ENCODE measurements at places on chromosomes 3 and 15. TPM values are rescaled to one million over a fixed set of nuclear protein-coding genes. Genes with fewer than 3 reads are reported as not detected.

DNA sequence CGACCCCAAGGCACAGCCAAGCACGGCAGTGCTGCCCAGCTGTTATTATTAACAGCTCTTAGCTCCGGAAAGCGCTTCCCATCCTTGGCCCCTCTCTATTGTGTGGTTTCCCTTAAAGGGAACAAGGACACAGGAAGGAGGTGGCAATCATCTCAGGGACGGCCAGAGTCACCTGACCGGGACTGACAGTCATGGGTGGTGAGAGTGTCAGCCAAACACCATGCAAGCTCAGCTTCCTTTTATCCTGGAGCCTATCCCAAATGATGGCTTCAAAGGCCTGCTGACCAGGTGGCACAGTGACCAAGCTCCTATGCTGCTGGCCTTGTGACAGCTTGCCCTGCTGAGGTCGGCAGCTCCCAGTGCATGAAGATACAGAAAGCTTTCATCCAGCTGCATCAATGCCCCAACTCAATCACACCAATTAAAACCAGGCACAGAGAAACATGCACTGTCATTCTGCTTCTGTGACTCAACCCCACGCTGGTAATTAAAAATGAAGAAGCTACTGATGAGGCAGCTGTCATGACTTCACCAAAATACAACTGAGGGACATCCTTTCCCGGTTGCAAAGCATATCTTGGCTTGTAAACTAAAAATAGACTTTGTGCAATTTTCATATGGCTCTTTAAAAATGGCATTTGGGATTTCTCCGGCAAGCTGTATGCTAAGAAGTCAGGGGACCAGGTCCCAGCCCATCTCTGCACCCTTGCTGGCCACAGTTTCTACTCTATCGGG, 34.0 kb downstream of the PCSK6 start:
- no peak for DNase-seq

GRCh38 chr3:109869586-109869985, 532.2 kb upstream of the DPPA4 start:
- no peak for DNase-seq

DNA sequence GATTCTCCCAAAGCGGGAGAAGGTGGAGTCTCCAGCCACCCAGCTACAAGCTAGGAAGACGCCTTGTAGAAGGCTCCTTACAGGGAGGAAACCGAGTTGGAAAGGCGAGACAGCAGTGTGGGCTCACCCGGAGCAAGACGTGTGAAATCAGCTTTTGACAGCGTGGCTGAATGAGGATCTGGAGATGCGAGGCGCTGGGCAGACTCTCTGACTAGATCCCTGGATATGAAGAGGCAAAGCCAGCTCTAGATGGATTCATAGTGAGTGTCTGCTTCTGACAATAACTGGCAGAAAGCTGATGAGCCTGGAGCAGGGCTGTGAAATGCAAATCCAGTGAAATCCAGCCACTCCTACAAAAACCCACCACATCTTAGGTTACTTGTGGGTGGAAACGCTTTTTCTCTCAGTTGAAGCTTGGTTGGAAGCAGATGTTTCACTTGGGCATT, 41.0 kb downstream of the GOLGA6A start:
- no peak for DNase-seq

DNA sequence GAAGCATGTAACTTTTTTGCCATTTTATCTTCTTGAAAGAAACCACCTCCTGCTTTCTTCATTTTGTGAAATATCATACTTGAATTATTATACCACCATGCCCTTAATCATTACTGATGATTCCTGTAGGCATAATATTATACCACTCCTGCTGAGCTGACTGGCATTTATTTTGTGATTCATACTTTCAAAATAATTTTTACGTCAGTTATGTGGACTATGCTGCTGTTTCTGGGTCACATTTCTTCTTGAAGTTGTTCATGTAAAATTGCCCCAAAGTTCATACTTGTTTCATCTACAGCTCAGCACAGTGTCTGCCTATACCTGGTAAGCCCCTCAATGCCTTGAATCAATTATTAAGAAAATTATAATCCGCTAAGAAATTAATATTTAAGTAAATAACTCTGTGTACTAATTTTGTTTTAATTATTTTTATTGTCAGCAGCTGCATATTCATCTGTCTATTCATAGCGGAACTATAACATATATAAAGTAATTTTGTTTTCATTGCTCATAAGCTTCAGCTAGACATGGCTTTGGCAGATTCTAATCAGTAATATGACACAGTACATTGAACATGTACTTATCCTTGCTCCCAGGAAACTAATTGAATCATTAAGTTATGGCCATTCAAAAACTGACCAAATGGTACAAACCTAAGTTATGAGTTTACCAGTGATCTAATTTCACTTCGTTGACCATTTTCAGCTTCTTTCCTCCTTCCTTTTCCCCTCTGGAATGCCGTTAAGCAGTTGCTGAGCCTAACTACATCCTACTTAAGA, 160.0 kb downstream of the NAALADL2 start:
- no peak for DNase-seq

- peak; percentile 89 for DNase-seq
Measured at GRCh38 chr15:35728219-35728940, 182.4 kb upstream of the DPH6 start.

GRCh38 chr3:46856576-46857471, 6.4 kb downstream of the MYL3 start:
- no peak for DNase-seq

DNA sequence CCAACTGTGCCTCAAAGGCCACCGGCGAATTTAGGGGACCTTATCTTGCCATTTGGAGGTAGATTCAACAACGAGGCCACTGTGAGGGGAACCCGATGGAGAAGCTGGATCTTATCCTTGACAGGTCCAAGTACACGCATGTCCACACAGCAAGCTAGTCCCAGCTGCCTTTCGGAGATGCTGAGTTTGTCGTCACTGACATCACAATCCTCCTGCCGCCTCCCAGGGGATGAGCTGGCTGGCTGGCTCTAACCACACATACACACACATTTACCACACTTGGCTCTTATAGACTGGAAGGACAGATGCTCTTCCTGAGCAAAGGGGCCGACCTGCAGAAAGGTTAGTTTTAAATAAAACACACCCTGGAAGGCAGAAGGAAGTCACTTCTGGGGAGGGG, 176.3 kb downstream of the STT3B start:
- no peak for DNase-seq

GRCh38 chr3:52022323-52023100, 26.8 kb upstream of the RPL29 start:
- no peak for DNase-seq

DNA sequence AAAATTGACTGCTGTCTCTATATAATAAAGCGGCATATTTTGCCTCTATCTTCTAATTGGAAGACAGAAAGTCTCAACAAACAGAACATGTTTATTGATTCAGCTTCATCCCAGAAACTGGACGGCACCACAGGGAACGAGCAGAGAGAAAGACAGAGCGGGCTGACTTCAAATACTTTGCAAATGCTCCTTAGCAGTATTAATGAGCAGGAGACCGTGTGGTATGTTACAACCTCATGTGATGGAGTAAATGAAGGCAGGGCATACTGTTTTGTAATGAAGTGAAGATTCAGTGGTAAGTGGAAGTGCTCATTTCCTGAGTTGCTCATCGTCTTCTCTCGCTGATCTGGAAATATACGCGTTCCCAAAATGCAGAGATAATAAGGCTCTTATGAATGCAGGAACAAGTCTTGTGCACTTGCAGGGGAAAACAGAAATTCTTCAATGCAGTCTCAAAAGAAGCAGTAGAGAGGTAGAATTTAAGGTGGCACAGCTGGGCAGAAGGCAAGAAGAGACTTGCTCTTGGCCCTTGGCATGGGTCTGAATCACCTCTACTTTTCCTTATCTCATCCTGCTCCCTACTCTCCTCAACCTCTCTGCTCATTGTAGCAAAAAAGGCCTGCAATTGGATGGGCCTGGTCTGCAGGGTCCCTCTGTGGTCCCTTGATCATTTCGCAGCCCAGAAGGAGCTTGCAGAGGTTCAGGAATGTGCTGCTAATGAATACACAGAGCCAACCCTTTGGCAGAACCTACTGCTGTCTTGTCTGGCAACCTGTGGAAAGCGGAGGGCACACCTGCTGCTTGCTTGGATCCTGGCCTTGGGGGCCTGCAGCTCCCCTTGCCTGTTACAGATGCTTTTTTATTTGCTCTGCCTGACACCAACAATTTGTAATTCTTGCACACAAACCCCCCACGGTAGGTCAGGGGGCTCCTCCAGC, 604.9 kb upstream of the CFAP20DC start:
- no peak for DNase-seq

- peak; percentile 88 for DNase-seq
Measured at GRCh38 chr3:105401691-105402149, 35.0 kb downstream of the ALCAM start.

DNA sequence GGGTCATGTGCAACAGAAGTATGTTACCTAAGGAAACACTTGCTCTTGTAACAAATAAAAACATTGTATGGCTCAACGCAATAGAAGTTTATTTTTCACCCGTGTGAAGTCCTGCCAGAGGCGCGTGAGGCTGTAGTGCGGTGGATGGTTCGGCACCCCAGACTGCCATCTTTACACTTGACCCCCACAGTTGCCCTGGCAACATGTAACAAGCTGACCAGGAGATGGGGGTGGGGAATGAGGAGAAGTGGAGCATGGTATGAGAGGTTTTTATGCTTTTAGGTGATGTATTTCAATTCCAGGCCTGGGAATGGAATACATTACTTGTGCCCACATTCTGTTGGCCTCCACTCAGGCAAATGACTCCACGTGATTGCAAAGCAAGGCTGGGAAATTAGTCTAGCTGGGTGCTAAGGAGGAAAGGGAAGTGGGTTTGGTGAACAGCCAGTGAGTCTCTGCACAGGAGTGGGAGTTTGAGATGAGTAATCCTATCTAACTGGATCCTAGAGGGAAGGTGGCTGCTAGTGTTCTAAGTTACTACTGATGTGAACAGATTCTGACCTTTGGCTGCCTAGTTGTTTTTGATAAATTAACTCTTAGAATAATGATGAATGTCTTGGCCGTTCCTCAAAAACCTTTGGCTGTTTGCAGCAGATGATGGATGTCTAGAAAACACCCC, 33.8 kb upstream of the GREM1 start:
- peak; percentile 99 for DNase-seq

DNA sequence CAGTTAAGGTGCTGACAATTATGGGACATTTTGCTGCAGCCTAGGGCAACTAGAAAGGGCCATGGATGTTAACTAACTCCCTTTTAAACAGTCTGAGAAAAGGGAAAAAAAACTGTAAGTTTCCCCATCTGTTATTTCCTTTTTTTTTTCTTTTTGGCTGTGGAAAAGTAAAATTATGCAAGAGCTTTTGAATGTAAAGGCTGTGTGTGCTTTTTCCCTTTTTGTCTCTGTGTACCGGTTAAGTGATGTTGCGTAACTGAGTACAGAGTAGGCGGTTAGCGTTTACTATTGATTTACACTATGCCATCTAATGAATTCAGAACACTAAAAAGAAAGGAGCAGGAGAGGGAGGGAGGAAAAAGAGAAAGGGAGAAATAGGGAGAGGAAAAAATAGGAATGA, 403.6 kb downstream of the TIGIT start:
- no peak for DNase-seq

DNA sequence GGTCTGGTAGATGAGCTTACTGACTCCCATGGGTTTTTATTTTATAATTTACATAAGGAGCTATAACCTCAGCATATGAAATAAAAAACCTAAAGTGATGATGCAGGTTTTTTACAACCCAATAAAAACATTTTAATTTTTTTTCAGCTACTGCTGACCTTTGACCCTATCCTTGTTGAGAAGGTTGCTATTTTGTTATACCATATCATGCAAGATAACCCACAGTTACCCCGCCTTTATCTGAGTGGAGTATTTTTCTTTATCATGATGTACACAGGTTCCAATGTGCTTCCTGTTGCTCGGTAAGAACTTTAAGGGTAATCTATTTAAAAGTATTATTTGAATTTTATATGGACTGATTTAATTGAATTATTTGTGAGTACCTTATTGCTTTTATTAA, 70.8 kb downstream of the DNAJC13 start:
- DNase-seq = no peak

DNA sequence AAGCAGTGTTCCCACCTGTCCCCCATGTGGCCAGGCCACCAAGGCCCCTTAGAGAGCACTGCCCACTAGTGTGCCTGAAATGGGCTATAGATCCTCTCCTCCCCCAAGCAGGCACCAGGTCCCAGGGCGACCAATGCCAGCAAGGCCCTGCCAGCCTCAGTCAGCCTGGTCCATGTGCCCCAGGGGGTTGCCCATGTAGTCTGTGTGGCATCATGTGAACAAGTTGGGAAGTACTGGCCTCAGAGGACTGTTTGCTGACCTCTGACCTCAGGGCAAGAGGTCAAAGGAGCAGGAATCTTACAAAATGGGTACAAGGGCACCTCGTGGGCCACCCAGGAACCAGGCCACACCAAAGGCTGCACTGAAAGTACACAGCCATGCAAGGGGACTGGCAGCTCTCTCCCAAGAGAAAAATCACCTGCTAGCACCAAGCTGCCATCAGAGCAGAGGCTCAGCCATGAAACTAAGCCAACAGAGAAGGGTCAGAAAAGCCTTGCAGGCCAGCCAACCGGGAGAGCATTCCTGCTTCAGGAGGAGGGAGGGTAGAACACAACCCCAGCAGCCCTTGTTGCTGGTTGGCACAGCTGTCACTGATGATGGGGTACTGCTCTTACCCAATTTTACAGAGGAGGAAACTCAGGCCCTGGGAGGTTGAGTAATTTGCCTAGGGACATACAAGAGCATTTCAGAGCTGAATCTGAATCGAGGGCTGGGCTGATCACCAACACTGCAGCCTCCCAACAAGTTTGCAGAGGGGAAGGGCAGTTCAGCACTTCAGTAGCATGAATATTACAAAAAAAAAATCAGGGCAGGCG, 5.2 kb upstream of the FURIN start:
- peak; percentile 32 for DNase-seq

DNA sequence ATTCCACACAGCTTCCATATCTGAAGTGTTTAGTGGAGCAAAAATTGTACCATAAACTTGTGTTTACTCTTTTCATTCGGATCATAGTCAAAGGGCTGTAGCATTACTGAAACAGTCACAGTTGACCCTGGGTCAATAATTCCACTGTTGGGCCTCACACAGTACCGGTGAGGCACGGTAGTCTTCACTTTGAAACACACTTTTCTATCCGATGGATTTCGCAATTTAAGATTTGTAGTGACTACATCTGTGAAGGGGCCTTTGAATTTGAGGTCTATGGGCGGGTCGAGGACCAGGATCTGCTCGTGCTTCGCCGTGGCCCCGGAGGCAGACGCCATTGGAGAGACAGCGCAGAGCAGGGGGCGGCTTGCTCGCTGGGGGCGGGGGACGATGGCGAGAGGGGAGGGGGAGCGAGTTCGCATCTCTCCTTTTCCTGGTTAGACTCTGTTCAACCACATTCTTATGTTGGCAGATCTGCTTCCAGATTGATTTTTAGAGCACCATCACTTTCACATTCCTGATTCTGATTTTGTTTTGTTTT, 19.8 kb downstream of the RLBP1 start:
- DNase-seq = no peak

DNA sequence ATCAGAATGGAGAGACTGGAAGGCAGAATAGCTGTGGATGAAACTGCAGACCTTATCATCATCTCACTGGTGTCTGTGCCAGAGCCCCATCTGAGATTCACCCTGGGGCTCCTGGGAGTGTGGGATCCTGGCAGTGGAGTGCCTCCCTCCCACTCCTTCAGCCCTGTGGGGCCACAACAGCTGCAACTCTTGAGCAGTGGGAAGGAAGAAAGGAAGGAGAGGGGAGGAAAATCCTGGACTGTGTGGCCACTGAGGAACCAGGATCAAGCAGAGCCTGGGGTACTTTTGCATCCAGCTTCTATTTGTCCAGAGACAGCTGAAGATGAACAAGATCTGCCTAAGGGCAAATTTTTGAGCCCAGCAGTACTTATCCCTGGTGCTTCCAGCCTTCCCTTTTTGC, 13.1 kb upstream of the ALDH1A2 start:
- DNase-seq = no peak

Gene FETUB
- total RNA-seq = not detected

Gene OR5H1
- not detected for total RNA-seq

Gene CORO2B
- total RNA-seq = 10.5 TPM

Gene TEX9
- 4.3 TPM for total RNA-seq

All from M059J (cell line).